Posterior vena cava (tissue), 2 donors: ENCODE measurements at places on chromosomes 6 and 20. TPM values are rescaled to one million over a fixed set of nuclear protein-coding genes. Genes with fewer than 3 reads are reported as not detected.

GRCh38 chr6:163756079-163756478, 341.6 kb downstream of the QKI start:
- DNase-seq, result no peak

DNA sequence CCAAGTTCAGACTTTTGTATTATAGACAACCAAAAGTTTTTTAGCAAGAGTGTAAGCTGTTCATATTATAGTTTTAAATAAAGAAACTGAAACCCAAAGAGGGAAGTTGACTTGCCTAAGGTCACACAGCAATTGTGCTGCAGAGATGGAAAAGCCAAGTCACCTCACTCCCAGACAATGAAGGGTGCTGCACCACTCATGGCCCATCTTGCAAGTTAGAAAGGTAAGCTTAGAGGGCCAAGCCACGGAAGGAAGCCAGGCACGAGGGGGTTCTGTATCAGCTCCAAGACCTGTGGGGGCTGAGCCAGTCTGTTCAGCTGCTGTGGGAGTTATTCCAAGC, 860 bp downstream of the DEFB124 start:
- no peak for DNase-seq

DNA sequence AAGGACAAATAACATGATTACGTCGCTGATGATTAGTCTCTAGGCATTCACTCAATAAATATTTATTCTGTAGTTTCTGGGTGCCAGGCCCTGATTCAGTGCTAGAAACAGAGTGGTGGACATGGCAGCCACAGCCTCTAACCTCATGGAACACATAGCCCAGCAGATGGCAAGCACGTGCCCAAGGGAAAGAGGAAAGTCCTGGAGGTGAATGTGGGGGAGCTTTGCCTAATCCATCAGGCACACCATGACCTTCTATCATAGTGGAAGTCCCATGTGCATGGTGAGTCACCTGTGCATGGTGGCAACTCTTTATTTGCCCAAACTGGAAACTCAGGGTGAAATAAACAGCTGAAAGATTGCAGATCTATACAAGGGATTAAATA, 143.0 kb upstream of the TNFAIP3 start:
- no peak for DNase-seq

DNA sequence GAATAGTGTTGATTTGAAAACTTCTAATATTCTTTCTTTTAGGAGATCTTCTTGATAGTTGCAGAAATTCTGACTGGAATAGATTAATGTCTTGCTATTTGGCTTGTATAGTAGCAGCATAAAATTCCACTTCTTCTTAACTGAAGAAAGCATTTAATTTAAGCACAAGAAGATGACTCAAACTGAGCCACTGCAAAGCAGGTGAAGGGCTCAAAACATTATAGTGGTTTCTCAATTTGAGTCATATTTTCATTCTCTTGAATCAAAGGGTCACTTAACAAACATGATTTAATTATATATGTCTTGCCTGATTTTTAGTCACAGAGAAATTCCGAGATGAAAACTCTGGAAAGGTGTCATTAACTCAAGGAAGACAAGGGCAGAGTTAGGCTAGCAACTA, 239.3 kb downstream of the ZNF217 start:
- DNase-seq, result no peak

DNA sequence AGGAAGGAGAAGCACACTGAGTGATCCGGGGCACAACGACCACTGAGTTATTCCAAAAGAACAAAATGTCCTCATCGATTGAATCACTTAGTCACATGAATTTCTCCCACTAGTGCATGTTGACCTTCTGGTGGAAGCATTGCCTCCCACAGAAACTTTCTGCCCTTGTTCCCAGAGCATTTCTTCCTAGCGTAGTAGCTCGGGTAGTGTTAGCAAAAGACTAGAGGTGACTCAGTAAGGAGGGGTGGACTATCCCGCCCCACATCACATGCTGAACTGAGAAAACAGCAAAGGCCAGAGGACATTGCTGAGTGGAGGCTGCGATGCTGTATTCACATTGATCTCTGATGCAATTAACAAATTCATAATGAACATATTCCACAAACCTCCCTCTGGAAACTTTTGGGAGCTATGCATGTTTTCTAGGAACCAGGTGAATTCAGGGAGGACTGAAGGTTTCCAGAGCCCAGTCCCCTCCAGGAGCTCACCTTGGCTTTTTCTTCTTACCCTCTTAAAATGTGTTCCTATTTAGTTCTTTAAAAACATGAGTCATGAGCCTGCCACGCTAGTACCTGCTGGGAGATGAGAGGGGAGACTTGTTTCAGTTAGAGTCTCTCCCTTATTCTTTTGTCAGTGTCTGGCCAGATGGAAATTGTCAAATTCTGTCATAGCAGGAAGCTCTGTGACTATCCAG, 507.9 kb downstream of the CDH26 start:
- no peak for DNase-seq

GRCh38 chr6:66930559-66931290, 1223.7 kb upstream of the EYS start:
- no peak for DNase-seq

GRCh38 chr6:45712786-45713185, 302.9 kb downstream of the CLIC5 start:
- DNase-seq, result no peak

- no peak for DNase-seq
Measured at GRCh38 chr6:3664625-3665041, 86.9 kb downstream of the PXDC1 start.

GRCh38 chr20:44730441-44730840, 15.2 kb upstream of the KCNK15 start:
- no peak for DNase-seq

- peak; percentile 68 for DNase-seq
Measured at GRCh38 chr20:59740621-59741020, 136.3 kb downstream of the PHACTR3 start.

- peak; percentile 72 for DNase-seq
Measured at GRCh38 chr20:1299522-1299921, 29.4 kb downstream of the SDCBP2 start.

DNA sequence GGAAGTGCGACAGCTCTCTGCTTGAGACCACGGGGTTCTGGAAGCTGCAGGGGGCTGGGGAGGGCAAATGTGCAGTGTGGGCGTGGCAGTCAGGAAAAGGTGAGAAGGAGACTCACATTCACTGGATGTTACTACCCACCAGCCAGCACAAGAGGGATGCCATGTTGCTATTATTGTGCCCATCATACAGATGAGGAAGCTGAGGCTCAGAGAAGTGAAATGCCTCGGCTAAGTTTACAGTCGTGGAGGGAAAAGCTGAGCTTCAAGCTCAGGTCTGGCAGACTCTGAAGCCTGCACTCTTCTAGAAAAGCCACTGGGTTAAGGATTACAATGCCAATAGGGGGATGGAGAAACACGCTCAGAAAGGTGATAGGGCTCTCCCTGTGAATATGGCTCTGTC, 34.4 kb downstream of the HNF4A start:
- DNase-seq, result no peak

DNA sequence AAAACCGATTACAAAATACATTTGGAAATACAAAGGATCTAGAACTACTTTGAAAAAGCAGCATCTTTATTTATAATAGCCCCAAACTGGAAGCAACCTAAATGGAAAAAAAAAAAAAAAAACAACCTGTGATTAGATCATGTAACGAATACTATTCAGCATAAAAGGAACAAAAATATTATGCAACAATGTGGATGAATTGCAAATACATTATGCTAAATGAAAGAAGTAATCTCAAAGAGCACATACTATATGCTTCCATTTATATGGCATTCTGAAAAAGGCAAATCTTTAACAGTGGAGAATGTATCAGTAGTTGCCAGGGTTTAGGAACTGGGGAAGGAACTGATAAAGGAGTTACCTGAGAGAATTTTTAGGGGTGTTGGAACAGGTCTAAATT, 28.9 kb downstream of the IRAK1BP1 start:
- no peak for DNase-seq

Gene SNRNP48
- total RNA-seq, result 8.9 TPM

Gene SLA2
- total RNA-seq, result 0.46 TPM

Gene WFDC5
- total RNA-seq, result not detected

Gene C2
- 14.0 TPM for total RNA-seq

Gene HLA-DQA2
- total RNA-seq, result 0.52 TPM

Gene CDH4
- total RNA-seq, result 0.19 TPM

Gene ZSWIM3
- total RNA-seq, result 2.3 TPM

Gene GSTA1
- not detected for total RNA-seq

Gene TASP1
- 24.1 TPM for total RNA-seq

Gene CCN6
- not detected for total RNA-seq

Gene DPM1
- 31.6 TPM for total RNA-seq

Gene PREX1
- 22.0 TPM for total RNA-seq

Gene CLPSL2
- total RNA-seq, result not detected
